ENCODE measurements at places on chromosomes 13 and 19. TPM values are rescaled to one million over a fixed set of nuclear protein-coding genes. Genes with fewer than 3 reads are reported as not detected.

GRCh38 chr13:48873587-48873986 lies 102.1 kb upstream of the FNDC3A start:
- DNase-seq = peak; percentile 28

SOX1 gene
- not detected for total RNA-seq

DNA sequence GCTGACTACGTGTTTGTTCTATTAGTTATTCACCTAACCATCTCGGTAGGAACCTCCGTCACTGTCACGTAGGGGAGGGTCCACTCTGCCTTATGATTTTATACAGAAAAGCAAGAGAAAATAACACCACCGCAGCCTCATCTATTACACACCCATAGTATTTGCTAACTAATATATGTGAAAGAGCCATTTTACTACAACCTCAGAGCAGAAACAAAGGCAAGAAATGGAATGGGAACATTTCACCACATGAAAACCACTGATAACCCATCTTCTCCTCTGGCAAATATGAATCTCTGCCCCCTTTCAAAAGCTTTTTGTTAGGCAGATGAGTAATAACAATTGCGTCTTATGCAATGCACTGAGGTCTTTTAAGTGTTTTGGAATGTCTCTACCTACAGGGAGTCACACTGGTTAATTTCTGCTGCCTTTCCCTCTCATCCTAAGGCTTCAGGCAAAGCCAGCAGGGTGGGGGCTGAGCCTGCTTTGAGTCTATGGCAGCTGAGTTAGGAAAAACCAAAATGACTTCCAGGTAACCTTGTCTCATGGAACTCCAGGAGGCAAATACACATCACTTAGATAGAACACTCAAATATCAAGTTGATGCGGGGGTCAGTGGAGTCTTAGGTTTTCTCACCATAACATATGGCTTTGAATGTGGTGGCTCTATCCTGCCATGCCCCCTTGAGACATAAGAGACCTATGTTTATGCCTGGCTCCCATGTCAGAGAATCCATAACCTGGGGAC lies 15.0 kb downstream of the TSHZ3 start:
- DNase-seq = no peak

DNA sequence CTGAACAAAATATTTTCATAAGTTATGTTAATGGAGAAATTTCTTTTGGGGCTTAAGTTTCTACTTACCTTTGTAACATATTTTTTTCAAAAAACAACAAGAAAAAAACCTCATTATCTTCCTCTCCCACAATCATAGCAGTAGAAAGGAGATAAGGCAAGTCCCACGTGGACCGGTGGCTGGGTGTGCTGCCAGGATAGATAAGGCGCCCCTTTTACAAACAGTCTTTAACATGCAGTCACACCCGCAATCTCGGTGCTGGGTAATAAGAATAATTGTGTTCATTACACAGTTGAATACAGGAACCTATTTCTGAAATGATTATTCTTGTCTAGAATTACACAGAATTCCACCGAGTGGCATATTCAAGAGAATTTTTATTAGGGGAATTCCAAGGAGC lies 1202.3 kb downstream of the UQCRFS1 start:
- no peak for DNase-seq
